ENCODE measurements at places on chromosomes 16 and 17. TPM values are rescaled to one million over a fixed set of nuclear protein-coding genes. Genes with fewer than 3 reads are reported as not detected.
A peak's percentile ranks its signal among the peaks of the same experiment; 100 is the strongest.

The CCL11 gene
- total RNA-seq = not detected

The ARMC7 gene
- 9.2 TPM for total RNA-seq

The ZNF48 gene
- total RNA-seq = 2.6 TPM

The DCAKD gene
- total RNA-seq = 40.2 TPM

The ZPBP2 gene
- not detected for total RNA-seq

The GRAP gene
- 21.2 TPM for total RNA-seq

The EPOP gene
- total RNA-seq = not detected

The KCNH6 gene
- not detected for total RNA-seq

The PRSS27 gene
- total RNA-seq = 0.83 TPM

The OTOA gene
- total RNA-seq = not detected

The CD300LD gene
- not detected for total RNA-seq

The FAM117A gene
- total RNA-seq = 2.6 TPM

The HBA2 gene
- 638 TPM for total RNA-seq

The STX1B gene
- total RNA-seq = 2.6 TPM

The CD300C gene
- not detected for total RNA-seq

The TOM1L1 gene
- total RNA-seq = 3.1 TPM

- no peak for DNase-seq
Measured at GRCh38 chr17:17768424-17769088, 68.2 kb downstream of the SREBF1 start.

GRCh38 chr17:80529104-80529903 is 15.3 kb upstream of the RPTOR start:
- peak; percentile 19 for DNase-seq

DNA sequence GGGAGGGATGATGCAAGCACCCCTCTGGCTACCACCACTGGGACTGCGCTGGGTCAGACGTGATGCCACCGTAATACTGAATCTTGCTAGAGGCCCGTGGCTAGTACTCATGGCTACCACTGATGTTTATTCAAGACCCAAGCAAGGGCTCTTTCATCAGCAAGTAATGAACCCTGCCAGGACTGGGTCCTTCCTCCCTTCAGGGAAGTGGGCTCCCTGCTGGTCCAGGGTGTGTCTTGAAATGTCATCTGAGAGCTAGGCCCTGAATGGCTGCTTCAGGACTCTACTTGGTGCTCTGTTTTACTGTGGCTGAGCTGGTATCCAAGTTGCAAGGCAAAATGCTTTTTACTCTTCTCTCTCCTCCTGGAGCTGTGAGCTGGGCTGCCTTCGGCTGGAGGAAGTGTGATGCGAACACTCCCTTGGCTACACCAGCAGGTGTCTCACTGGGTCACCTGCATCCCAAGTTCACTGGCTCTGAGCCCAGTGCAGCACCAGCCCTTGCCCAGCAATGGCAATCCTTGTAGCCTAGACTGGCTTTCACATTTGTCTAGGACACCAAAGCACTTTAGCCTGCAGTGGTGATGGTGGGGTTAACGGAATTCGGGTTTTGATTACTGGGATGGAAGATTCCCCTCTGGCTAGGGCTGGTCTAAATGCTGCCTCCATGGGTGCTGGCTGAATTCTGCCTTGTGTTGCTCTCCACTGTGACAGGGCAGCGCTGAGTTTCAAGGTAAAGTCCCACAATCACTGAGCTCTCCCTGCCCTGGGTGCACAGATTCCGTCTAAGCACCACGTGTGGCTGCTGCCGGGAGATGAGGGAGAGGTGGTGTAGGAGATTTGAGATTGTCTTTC is 98.6 kb downstream of the USP22 start:
- no peak for DNase-seq

- DNase-seq = no peak
Measured at GRCh38 chr16:19613834-19614233, 58.3 kb downstream of the VPS35L start.

GRCh38 chr17:4394208-4395110 is 28.0 kb upstream of the UBE2G1 start:
- no peak for DNase-seq

DNA sequence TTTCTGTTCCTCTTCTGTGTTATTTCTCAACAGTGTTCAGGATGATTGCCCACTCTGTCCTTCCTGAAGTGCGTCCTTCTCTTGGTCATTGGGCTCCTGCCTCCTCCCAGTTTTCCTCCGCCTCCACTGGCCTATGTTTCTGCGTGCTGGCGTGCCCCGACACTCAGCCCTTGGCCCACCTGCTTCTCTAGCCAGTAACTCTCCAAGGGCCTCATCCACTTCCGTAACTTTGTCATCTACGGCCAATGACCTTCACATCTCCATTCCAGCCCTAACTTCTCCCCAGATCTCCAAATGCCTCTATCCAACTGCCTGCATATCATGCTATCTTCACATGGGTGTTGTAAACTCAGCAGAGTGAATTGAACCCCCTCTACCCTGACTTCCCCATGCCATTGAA is 39.6 kb upstream of the RPL38 start:
- no peak for DNase-seq

DNA sequence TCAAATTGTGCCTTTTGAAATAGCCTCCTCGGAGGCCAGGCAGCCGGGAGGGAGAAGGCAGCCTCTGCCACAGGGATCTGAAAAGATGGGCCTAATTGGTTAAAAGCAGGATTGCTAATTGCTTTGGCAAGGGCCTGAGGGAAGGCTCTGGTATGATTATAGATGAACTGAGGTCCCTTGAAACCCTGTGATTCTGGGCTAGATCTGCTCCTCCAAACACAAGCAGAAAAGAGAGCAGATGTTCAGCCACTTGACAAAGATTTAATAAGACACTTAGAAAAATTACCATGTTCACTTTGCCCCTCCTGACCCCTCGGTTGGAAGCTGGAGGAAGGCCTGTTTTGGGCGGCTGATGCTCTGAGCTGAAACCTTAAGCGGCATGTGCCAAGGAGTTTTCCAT is 209.5 kb upstream of the MPHOSPH6 start:
- DNase-seq = no peak

- no peak for DNase-seq
Measured at GRCh38 chr16:351804-352520, 561 bp downstream of the AXIN1 start.

DNA sequence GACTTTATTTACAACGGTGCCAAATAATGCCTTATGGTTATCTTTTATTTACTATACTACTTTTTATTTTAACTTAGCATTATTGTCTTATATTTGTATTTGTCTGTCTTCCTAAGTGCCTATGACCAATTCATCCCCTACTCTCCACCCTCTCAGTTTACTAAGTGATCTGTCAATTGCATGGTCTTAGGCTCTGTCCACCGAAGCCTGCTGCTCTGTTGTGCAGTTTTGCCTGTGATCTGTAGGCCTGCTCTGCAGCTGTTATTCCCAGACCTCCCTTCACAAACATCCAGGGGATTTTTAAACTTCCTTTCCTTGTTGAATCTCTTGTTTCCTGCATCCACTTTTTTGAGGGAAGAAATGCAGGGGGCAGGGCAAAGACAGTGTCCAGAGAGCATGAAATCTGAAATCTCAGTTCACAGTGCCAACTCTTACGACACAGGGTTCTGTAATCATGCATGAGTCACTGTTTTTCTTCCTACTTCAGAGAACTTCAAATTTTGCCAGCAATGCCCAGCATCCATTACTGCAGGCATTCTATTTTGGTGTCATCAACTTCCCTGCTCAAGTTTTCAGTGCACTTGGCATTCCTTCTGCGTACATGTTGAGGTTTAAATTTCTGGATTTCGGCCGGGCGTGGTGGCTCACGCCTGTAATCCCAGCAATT is 11.4 kb downstream of the SLFN5 start:
- DNase-seq = peak; percentile 84

DNA sequence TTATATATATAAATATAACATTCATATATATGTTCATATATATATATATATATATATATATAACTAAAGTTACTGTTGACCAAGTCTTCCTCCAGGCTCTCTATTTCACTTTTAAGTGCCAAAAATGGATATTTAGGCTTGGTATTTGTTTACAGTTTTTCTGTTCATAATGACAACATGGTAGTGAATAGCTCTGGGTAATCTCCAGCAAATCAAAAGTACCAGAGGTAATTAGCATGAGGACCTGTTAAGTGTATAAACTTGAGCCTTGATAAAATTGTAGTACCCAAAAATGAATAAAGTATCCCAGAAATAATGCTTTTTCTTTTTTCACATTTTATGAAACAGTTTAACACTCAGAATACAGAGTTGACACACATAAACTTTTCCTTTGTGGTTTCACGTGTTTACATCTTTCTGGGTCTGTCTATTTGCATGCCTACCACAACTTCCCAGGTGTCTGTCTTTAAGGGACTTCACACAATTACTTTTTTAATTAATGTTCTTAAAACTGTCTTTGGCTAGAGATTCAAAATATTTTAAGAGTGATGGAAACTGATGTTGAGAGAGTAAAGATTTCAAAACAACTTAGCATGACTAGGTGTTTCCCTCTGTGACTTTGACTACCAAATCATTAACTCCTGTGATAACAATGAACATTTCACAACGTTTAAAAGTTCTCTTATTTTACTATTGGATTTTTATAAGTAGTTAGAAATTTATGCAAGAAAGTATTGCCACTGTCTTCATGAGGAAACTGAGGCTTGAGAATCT is 47.9 kb downstream of the RABEP1 start:
- DNase-seq = no peak

GRCh38 chr17:59498530-59499307 is 66.7 kb upstream of the DHX40 start:
- DNase-seq = no peak

DNA sequence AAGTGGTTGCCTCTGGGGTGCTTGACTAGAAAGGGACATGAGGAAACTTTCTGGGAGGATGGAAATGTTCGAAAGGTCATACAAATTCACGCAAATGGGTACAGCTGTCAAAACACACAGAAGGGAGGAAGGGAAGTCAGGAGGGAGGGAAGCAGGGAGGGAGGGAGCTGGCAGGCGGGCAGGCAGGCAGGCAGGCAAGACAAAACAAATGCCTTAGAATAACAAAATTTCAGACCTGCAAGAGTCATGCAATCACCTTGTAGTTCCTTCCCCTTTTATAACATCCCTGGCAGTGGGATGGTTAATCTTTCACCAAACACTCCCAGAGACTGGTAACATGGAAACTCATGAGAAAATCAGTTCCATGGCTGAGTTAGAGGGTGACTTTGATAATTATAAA is 189.2 kb downstream of the STX8 start:
- no peak for DNase-seq

DNA sequence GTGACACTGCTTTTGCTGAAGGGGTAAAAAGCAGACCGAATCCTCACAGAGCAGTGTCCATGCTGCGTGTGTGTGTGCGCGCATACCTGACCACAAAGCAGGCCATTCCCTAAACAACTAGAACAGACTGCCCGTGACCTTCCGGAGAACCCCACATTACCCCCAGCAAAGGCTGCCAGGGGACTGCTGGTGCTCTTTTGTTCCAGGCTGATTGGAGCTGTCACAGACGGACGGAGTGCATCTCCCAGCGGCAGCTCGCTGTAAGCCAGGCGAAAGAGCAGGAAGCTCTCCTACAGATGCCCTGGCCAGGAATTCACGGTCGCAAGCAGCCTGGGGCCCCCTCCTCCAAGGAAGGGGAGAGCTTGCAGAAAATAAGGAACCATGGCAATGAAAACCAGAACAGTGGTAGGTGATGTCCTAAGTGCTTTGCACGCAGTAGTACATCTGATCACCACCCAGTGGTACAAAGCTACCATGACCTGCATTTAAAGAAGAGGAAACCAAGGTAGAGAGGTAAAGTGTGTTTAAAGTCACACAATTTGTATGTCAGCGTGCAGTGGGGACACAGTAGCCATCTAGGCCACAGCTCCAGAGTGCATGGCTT is 153.4 kb upstream of the DYNLRB2 start:
- no peak for DNase-seq

DNA sequence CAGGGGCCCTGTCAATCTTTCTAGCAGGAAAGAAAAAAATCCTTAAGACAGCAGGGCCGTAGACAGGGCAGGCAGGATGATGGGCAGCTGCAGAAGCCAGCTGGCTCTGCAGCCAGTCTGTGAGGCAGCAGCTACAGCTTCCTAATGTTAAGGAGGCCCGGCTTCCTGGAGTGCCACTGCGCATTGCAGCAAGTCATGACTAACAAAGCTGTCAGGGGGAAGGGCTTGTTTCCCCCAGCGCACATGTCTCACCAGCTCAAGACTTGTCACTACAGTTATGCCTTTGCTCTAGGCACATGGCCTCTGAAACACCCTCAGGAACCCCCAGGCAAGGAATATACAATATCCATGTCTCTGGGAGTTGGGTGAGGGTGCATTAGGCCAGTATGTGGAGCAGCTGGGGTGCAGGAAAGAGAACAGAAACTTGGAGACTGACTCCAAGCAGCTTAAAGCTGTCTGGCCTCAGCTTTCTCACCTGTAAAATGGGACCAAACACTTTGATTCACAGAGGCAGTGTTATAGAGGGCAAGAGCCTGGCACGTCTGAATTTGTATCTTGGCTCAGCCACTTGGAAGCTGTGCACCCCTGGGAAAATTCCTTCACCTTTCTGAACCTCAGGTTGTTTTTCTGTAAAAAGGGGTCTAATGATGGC is 220.0 kb downstream of the HAPSTR1 start:
- DNase-seq = no peak

DNA sequence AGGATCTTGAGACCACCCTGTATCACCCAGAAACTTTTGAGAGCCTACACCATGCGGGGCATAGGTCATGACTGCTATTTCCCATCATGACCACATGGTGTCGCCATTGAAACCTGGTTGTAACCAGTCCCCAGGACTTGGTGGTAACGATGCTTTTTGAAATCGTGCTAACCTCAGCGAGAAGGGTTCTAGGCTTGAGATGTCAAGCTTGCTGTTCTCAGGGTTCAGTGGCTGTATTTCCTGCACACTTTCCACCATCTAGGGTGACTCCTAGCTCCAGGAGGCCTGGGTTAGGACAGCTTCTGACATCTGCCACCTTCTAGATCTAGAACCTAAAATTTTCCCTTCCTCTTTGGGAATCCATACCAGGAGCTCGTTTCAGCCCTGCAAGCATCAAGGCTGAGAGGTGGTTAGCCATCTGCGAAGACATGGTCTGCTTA is 13.0 kb upstream of the SPNS3 start:
- DNase-seq = peak; percentile 34

DNA sequence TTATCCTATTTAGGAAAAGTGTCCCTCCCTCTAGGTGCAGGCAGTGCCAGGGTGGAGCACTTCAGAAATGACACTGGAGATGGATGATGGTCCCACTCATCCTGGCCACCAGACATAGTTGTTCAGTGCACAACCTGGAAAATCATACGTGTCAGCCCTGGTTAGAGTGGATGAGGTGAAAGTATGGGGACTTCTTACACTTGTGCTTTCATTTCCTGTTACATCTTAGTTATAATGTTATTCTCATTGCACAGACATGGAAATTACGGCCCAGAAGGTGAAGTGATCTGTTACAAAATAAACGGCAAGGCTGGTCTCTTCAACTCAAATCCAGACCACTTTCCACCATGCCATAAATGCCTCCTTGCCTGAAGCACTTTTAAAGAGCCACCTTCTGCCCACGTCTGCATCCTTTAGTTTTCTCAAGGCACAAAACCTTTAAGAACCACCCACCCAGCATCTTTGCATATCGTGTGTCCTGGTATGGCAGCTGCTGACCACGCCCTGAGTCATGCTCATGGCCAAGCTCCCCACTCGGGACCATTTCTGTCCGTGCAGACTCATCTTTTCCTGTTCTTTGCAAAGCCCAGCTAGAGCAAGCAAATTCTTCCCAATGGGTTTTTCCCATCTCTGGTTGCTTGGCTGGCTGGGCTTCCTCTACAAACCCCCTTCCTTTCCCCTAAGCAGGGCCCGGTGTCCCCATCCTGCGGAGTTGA is 22.4 kb downstream of the TBC1D3B start:
- no peak for DNase-seq
